Heart left ventricle (tissue), 16 donors: ENCODE measurements at places on chromosomes 5 and 9. TPM values are rescaled to one million over a fixed set of nuclear protein-coding genes. Genes with fewer than 3 reads are reported as not detected.

The CNOT6 gene
- 3.1 TPM for polyA plus RNA-seq

DNA sequence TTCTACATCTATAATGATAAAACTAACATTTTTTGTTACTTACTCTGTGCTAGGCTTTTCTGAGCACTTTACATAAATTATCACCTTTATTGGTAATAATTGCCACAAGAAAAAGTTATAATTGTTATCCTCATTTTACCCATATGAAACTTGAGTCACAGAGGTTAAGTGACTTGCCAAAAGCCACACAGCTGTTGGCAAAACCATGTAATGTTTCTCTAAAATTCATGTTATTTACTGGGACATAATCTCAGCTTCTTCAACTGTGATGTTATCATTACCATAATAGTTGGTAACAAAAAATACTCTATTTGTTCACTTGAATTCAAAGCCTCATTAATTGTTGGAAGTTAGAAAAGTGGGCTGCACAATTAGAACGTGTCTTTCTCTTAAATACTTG is 437.3 kb downstream of the BRINP1 start:
- no peak for DNase-seq

GRCh38 chr5:53170746-53171349 is 61.3 kb upstream of the MOCS2 start:
- no peak for DNase-seq

DNA sequence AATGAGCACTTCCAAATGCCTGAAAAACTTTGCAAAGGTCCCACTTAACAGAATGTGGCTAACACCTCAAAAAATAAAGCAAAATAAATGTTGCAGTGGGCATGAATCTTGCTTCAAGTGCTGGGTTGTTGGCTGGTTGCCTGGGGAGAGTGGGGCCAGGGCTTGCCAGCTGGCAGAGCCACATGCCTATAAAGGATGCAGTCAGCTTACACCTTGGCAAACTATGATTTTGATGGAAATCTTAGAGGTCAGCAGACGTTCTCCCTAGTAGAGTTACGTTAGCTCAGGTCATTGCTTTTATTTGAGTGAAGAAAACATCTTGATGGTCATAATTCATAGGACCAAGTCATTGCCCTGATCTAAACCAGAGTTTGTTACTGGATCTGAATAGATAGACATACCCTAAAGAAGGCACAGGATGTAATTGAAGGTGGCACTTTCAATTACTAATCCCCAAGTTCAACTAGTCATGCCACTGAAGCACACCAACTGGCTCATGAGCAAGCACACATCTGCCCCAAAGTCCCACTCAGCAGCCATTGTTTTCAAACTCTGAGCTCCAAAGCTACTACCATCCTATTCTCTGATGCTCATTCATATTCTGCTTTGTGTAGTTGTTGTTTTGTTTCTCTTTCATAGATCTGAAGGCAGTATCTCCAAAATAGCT is 51.2 kb upstream of the ZSWIM6 start:
- DNase-seq, result peak; percentile 74

GRCh38 chr9:6805532-6805931 is 47.8 kb downstream of the KDM4C start:
- no peak for DNase-seq

DNA sequence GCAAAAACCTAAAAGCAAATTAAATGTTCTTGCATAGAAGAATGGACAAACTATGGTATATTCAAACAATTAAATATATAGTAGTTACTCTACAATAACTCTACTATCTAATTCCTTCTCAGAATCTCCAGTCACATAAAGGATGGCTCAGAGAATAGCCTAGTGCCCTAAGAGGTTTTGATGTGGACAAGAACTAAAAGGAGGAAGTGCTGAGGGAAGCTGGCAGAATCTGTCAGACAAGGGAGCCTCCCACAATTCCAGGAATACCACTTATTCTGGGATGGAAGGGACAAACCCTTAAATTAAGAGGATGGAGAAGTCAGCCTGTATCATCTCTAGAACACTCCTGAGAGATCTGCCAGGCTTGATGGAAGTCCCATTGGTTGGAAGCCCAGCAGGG is 30.4 kb downstream of the TNFSF8 start:
- DNase-seq, result no peak

- no peak for DNase-seq
These were observed 12.6 kb upstream of the TNIP1 start for GRCh38 chr5:151093476-151093889.

- DNase-seq, result no peak
These were observed 451.6 kb downstream of the CDH18 start for GRCh38 chr5:19536387-19536786.

- no peak for DNase-seq
These were observed 38.0 kb upstream of the LRRC14B start for GRCh38 chr5:153256-153655.
